ENCODE measurements at places on chromosomes 5 and 9. TPM values are rescaled to one million over a fixed set of nuclear protein-coding genes. Genes with fewer than 3 reads are reported as not detected.

Gene TPM2
- 237 TPM for polyA plus RNA-seq

Gene FAM153A
- polyA plus RNA-seq: 23.5 TPM

- peaks cover 17% of the 10 kb centered on the region for H3K4me1 ChIP-seq
- no peaks in the 10 kb centered on the region for H3K27me3 ChIP-seq
- H3K4me3 ChIP-seq: no peak overlapping the region
- peaks cover 8% of the 10 kb centered on the region for H3K36me3 ChIP-seq
Measured at GRCh38 chr5:143010351-143010750, 240.2 kb downstream of the ARHGAP26 start.

GRCh38 chr5:116442095-116442534 lies 132.5 kb downstream of the SEMA6A start:
- no peaks in the 10 kb centered on the region for H3K27me3 ChIP-seq
- no peaks in the 10 kb centered on the region for H3K4me1 ChIP-seq
- no peak for DNase-seq
- H3K4me3 ChIP-seq: no peak overlapping the region
- H3K36me3 ChIP-seq: peaks cover 11% of the 10 kb centered on the region
- H3K27ac ChIP-seq: no peak overlapping the region

DNA sequence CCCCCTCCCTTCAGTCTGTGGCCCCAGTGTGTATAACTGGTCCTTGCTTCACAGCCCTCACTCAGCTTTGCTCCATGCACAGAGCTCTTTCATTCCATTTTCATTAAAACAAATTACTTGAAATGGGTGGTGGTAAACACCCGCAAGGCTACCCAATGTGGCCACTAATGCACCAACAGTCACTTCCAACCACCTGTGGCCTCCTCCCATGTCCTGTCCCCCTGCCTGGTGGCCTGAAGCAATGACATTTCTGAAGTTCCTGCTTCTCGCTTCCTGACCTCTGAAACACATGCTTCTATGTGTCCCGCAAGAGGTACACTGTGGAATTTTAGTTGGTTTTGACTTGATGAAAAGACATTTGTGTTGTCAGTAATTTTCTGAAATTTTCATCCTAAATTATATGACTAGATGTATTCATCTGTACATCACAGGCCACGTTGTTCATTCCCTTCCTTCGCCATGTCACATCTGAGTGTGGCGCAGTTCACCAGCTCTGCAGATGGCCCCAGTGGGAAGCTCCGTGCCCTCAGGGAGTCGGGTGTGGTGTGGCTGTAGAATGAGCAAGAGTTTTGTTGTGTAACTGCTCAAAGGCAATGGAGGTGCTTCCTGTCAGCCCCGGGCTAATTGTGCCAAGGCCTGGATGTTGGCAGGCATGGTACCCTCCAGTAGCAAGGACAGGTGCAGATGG lies 9.6 kb downstream of the ROPN1L start:
- H3K4me3 ChIP-seq: no peak overlapping the region
- H3K4me1 ChIP-seq: peaks cover 8% of the 10 kb centered on the region
- no peaks in the 10 kb centered on the region for H3K27me3 ChIP-seq

DNA sequence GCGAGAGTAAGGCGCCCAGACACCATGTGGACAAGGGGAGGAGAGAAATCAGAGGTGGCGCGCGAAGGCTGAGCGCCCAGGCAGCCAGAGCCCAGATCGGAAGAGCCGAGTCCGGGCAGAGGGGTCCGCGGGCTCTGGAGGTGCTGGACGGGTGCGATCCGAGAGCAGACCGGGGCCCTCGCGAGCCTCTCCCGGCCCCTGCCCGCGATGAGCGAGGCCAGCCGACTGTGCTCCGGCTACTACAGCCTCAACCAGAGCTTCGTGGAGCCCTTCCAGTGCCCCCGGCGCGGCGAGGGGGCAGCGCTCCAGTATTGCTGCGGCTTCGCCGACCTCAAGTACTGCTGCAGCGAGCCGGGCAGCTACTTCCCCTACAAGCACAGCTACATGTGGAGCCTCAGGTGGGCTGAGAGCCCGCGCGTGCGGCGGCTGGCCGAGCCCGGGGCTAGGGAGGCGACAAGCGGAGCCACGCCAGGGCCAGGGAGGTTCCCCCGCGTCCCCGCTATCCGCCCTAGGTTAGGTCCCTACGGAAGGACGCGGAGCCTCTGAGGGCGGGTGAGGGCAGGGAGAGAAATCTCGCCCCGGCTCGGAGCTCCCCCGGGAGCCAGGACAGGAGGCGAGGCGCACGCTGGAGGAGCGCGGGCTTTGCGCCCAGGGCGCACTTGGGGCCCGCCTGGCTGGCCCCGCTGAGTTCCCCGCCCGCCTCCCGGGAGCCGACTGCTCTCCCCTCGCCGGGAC lies at the start of gene SHISAL2B:
Gene SHISAL2B (plus strand): TSS at position 87 of the 735 bp plus-strand sequence. CDS start 121 bp downstream, at position 208.
- H3K27me3 ChIP-seq: peaks cover 12% of the 10 kb centered on the region
- no peaks in the 10 kb centered on the region for H3K36me3 ChIP-seq
- peak within 1 kb of the TSS; percentile 53 for H3K4me3 ChIP-seq
- no peak within 1 kb of the TSS for H3K27ac ChIP-seq

GRCh38 chr5:81909677-81910076 lies 62.1 kb upstream of the ATG10 start:
- no peaks in the 10 kb centered on the region for H3K36me3 ChIP-seq
- H3K4me1 ChIP-seq: peaks cover 5% of the 10 kb centered on the region
- no peaks in the 10 kb centered on the region for H3K27me3 ChIP-seq
- H3K4me3 ChIP-seq: no peak overlapping the region

GRCh38 chr5:158943057-158943456 lies 156.7 kb downstream of the EBF1 start:
- peaks cover 8% of the 10 kb centered on the region for H3K36me3 ChIP-seq
- no peak overlapping the region for H3K27ac ChIP-seq
- no peaks in the 10 kb centered on the region for H3K4me1 ChIP-seq
- no peaks in the 10 kb centered on the region for H3K27me3 ChIP-seq
- DNase-seq: no peak

Data from spleen (tissue), 13 donors.